ENCODE measurements at places on chromosomes 5 and 9. TPM values are rescaled to one million over a fixed set of nuclear protein-coding genes. Genes with fewer than 3 reads are reported as not detected.

- DNase-seq, result no peak
These were observed 42.0 kb upstream of the SLC24A2 start for GRCh38 chr9:19830796-19831195.

DNA sequence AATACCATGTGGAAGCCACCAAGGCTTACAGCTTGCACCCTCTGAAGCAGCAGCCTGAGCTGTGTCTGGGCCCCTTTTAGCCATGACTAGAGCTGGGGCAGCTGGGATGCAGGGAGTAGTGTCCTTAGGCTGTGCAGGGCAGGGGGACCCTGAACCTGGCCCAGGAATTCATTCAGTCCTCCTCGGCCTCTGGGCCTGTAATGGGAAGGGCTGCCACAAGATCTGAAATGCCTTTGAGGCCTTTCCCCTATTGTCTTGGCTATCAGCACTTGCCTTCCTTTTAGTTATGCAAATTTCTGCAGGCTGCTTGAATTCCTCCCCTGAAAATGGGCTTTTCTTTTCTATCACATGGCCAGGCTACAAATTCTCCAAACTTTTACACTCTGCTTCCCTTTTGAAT, 9.0 kb downstream of the GPR150 start:
- DNase-seq, result no peak

DNA sequence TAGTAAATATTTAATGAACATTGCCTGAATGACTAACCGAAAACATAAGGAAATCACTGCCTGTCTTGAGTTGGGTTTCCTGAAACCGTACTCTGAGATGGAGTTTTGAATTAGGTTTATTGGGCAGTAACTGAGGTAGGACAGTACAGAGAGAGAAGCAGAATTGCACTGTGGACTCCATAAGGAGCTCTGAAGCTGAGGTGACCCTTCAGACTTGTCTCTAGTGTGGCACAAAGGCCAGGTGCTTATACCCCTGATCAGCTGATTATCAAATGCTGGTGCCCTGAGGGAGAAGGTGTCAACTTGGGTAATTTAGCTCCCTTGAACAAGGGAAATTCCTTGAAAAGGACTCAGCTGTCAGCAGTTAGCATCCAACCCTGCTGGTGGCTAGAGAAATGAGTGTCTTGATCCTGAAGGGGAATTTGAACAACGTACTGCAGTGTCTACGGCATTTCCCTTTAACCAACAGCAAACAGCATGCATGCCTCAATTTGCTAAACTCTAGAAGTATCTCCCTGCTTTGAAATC, 135.0 kb upstream of the SMARCA2 start:
- no peak for DNase-seq

The C9orf50 gene
- total RNA-seq, result 0.23 TPM

DNA sequence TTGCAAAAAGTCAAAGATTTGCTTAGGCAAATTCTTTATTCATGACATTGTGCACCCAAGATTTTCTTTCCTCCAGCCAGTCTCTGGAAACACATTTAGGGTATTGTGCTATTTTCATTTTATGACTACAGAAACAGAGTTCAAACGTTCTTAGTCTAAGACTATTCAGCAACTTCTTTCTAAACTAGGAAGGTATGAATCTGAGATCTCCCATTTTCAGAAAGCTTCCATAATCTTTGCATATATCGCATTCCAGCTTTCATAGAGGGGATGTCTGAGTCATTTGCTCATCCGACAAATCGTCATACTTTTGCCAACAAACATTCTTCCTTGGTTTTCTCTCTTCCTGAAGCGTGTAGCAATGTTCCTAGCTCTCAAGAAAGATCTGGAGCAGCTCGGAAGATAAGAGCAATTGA, 1.6 kb upstream of the PAPPA start:
- DNase-seq, result no peak

- DNase-seq, result no peak
These were observed 1351.3 kb upstream of the NUDT12 start for GRCh38 chr5:104913841-104914281.

GRCh38 chr9:124290053-124290591, 32.4 kb downstream of the NEK6 start:
- no peak for DNase-seq

DNA sequence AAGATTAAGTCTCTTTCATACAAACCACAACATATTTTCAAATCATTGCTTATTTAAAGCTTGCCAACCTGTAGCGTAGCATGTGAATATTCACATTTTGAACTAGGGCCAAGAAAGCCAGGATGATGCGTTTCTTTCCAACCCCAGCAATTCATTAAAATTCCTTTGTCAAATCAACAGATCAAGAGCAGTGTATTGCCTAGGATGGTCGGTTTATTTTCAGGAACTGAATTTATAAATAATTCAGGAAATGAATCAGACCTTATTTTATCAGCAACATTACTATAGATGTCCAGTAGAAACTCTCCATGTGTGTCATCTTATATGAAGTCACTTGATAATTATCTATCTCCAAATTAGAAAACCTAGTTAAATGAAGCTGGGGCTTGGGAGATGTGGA, 13.2 kb upstream of the AUH start:
- DNase-seq, result no peak

GRCh38 chr5:116550082-116550481, 24.5 kb downstream of the SEMA6A start:
- no peak for DNase-seq

DNA sequence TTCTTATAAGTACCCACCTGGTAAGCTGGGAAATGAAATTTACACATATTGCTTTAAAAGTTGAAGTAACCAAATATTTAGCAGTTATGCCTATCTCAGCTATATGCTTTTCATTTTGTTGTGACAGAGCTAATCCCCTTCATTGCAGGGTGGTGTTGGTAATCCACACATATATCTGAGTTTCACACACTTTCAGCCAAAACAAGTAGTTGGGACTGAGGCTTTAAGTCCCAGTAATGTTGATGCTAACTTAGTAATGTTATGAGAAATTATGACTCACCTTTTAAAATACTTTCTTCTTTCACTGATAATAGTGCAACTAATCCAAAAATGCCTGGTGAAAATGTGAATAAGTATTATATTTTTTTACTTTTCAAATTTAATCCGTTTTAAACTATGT, 19.2 kb upstream of the RICTOR start:
- DNase-seq, result no peak

DNA sequence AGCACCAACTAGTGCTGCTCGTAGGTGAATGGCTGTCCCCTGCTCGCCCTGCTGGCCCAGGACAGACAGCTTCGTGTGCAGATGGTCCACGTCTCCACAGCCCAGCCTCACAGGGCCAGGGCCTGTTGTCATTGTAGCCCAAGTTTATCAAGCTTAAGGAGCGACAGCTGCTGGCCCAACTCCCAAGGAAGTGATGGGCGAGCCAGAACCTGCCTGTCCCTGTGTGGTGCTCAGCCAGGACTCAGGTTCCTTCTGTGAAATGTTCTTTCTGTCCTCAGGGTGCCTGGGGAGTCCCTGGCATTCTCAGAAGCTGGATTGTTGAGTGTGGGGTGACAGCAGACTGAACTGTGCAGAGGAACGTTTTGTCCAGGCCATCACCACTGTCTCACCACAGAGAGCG, 16.4 kb downstream of the TRIP13 start:
- no peak for DNase-seq

- no peak for DNase-seq
These were observed 59.6 kb upstream of the C5orf58 start for GRCh38 chr5:170173227-170173626.

The AK8 gene
- 0.14 TPM for total RNA-seq

GRCh38 chr5:28014779-28015178, 976.4 kb upstream of the CDH9 start:
- DNase-seq, result no peak

- DNase-seq, result no peak
These were observed 370.8 kb upstream of the RIOK2 start for GRCh38 chr5:97553604-97554452.

The PCDHGA10 gene
- 2.0 TPM for total RNA-seq

The TLX3 gene
- total RNA-seq, result not detected

DNA sequence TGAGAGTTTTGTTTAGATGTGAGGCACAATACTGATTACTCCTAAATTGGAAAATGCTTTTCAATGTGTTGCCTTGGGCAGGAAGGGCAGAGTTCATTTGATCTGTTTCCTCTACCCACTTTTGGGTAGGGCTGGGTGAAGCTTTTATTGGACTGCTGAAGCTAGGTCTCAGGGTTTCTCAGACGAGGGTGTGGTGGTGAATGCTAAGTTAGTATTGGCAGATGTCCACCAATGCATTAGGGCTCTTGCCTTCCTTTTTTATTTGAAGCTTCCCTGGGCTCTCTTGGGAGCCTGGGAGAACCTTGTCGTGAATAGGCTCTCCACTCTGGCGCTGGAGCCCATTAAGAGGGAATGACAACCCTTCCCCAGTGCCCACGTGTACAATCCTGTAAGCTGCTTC, 23.1 kb downstream of the SPTAN1 start:
- DNase-seq, result no peak

DNA sequence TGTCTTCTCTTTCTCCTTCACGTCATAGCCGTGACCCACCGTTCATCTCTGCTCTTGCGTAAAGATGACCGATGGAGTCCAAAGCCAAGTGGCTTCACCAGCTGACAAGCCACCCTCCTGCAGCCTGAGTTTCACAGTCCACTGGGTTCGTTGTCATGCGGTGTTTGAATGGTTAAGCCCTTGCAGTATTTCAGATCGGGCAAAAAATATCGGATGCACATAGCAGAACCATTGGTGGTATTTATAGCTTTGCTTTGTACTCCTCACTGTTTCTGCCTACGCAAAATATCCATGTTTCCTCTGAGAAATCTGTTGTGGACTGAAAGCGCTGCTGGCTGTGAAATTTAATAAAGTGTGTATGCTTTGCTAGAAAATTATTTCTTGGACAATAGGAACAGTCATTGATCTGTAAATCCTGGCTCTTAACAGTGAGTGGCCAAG, 34.5 kb upstream of the NCS1 start:
- no peak for DNase-seq

GRCh38 chr9:26413611-26414010, 479.0 kb downstream of the CAAP1 start:
- no peak for DNase-seq

DNA sequence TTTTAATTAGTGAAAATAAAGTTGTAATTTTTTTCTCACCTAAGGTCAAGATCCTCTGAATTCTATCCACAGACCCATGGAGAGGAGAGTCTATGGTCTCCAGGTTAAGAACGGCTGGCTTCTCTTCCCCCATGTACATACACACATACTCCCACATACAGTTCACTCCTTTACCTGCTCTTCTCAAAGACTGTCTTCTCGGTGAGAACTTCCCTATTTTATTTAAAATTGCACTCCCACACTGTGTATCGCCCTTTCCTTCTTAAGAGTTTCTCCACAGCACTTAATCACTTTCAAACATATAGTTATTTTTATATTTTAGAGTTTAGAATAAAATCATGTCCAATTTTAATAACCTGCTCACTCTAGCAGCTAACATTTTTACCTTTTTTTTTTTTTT, 3.6 kb upstream of the JADE2 start:
- no peak for DNase-seq

DNA sequence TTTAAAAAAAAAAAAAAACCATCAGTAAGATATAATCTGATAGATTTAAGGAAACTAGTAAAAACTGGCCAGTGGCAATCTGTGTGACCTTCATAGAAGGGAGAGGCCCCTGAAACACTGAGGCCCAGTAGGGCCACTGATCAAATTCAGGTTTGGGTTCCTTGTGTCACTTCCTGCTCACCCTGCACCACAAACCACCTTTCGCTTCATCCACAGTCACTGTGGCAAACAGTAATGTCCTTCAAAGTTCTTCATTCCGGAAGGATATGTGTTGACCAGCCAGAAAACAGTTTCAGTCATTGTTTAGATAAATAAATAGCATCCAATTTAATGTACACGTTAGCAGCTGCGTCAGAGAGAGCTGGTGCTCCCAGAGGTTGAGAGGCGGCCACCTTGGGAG, 222.1 kb downstream of the CFAP90 start:
- DNase-seq, result no peak

The RNF208 gene
- total RNA-seq, result 0.28 TPM

- DNase-seq, result no peak
These were observed 13.1 kb downstream of the GPR21 start for GRCh38 chr9:123046406-123047195.

- DNase-seq, result no peak
These were observed 60.3 kb downstream of the SNX30 start for GRCh38 chr9:112810696-112811490.

The MAST4 gene
- total RNA-seq, result 5.0 TPM

The RORB gene
- total RNA-seq, result not detected

The KCNMB1 gene
- 0.14 TPM for total RNA-seq

GRCh38 chr5:79936002-79936645, 54.9 kb downstream of the MTX3 start:
- DNase-seq, result no peak

GRCh38 chr9:90724880-90725279, 76.7 kb upstream of the SYK start:
- no peak for DNase-seq

- no peak for DNase-seq
These were observed 44.1 kb downstream of the PJA2 start for GRCh38 chr5:109365653-109366052.

DNA sequence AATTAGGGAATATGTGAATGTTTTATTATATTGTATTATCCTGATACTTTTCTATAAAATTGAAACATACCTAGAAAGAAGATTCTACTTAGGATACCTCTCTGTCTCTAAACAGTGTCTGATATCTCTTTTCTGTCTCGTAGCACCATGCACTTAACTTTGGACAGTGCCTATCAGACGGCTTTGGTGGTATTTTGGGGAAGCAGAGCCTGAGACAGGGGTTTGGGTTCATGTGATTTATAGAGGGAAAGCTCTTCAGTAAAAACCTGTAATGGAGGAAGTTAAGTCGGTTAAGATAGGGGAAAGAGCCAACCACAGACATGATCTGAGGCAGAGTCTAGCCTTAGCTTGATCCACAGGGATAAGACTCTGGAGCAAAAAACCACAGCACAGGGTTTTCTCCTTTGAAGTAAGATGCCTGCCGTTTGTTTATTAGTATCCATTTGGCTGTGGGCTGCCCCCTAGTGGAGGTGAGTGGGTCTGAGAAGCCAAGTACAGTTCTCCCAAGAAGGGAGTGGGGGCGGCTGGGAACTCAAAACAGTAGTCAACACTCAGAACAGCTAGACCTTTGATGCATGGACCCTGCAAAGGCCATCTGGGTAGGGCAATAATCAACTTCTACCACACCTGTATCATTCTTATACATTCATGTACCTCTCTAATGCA, 141.2 kb upstream of the ASTN2 start:
- no peak for DNase-seq

The PCDHB12 gene
- 0.33 TPM for total RNA-seq

The SNCAIP gene
- total RNA-seq, result 0.98 TPM

- no peak for DNase-seq
These were observed 25.6 kb downstream of the ISOC1 start for GRCh38 chr5:129120158-129120581.

The PCDHA10 gene
- total RNA-seq, result not detected

The IFNA13 gene
- not detected for total RNA-seq

The NTNG2 gene
- total RNA-seq, result 0.42 TPM

The RAPGEF1 gene
- total RNA-seq, result 14.1 TPM

The SOWAHA gene
- 1.6 TPM for total RNA-seq
